ENCODE measurements at places on chromosomes 7 and 10.
A peak's percentile ranks its signal among the peaks of the same experiment; 100 is the strongest.

DNA sequence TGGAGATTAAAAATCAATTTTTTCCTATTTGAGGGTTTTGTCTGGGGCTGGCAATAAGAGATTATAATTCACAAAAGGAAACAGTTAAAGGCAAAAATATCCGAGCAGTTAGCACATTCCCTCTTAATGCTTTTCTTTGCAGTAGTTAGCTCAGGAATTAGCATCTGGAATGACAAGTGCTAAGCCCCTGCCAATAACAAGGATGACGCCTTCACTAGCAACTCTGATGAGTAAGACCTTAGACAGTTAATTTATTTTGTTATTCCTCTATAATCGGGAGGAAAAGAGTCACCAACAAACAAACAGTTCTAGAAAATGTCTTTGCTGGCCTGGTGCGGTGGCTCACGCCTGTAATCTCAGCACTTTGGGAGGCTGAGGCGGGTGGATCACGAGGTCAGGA, 151.3 kb downstream of the TRIL start:
- DNase-seq: no peak

GRCh38 chr7:92681633-92682032, 91.4 kb upstream of the FAM133B start:
- DNase-seq: no peak

- no peak for DNase-seq
Observed at GRCh38 chr10:114057855-114058254, 14.2 kb downstream of the ADRB1 start.

- no peak for DNase-seq
Observed at GRCh38 chr10:44437840-44438511, 53.1 kb upstream of the CXCL12 start.

DNA sequence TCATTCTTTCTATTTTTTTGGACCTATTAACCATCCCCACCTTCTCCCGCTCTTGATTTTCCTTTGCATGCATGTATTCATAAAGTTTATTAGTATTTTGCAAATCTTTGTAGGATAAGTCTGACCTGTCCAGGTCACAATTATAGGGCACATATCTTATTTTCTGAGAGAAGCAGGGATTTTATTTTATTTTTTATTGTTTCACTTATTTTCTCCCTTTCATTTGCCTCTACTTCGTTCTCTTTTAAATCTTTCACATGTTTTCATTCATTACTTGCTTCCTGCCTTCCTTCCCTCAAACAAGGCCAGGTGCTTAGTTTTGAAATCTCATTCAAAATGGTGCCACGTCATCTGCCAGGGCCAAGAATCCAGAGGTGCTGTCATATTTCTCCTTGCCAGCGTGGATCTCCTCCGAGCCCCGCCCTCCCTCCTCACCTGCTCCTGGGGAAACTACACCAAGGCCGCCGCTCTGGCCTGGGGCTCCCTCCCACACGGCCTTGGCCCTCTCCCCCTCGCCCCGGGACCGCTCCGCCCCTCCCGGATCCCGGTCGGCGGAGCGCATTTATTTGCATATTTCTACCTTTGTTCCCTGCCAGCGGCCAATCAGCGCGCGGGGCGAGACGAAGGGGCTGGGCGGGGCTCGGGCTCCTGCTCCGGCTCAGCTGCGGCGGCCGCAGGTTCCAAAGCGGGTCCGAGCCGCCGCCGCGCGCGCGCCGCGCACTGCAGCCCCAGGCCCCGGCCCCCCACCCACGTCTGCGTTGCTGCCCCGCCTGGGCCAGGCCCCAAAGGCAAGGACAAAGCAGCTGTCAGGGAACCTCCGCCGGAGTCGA, at the start of gene TSPAN13:
TSPAN13 (plus strand) TSS at position 654 of the 830 bp plus-strand sequence. CDS start 213 bp downstream, outside the sequence.
- DNase-seq: peak; percentile 20

DNA sequence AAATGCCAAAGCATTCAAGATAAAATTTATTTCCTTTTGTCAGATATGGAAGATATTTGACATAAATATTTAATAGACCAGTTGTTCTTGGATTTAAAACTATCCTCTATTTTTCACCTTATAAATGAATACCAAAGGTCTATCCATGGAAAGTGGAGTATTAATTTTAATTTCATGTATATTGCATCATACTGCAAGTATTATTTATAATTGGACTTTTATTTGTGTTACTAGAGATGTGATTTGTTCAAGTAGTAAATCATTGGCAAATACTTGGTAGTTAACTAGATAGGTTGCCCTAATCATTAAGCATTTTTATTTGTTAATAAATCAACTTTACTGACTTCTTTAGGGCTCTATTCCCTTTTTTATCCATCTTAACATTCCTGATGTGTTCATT, 98.1 kb downstream of the CDC14C start:
- no peak for DNase-seq

- no peak for DNase-seq
Observed at GRCh38 chr10:77252380-77253146, 385.0 kb downstream of the KCNMA1 start.

- DNase-seq: no peak
Observed at GRCh38 chr7:2379821-2380450, 23.5 kb upstream of the CHST12 start.

- DNase-seq: no peak
Observed at GRCh38 chr10:28612877-28613276, 64.4 kb upstream of the BAMBI start.

DNA sequence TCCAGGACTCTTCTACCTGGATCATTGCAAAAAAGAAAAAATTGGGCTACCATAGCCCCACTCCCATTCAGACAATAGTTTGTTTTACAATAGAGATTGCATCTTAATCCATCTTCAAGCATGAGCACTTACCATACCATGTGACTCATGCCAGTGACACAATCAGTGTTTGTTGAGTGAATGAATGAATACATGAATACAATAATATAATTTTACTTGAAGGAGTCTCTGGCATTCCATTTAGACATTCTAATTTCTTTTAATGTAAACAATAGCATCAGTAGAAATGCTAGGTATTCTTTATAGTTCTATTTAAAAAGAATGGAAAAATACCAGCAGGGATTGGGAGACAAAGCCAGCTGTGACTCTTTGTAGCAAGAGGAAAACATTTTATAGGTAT, 141.6 kb upstream of the AKR1E2 start:
- DNase-seq: no peak

- no peak for DNase-seq
Observed at GRCh38 chr10:92387289-92387940, 96.4 kb downstream of the MARCHF5 start.

DNA sequence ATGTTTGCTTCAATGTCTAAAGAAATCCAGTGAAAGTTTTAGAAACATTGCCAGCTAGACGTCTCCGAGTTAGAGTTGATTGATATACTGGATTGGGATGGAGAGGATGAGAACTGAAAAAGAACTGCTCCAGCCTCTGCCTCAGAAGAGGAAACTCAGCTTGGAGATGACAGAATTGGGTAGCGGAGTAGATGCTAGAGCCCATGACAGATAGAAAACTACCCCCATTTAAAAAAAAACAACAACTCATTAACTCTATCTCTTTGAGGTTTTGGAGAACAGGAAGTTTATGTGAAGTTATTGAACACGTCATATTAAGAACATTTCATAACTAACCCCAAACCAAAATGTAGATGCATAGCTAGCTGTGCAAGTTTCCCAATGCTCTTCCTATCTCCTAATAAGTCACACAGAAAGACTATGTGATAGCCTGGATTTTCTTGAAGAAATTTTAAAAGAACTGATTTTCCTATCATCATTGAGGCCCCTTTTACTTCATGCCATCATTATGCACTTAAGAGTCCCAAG, 28.3 kb upstream of the AFAP1L2 start:
- no peak for DNase-seq

DNA sequence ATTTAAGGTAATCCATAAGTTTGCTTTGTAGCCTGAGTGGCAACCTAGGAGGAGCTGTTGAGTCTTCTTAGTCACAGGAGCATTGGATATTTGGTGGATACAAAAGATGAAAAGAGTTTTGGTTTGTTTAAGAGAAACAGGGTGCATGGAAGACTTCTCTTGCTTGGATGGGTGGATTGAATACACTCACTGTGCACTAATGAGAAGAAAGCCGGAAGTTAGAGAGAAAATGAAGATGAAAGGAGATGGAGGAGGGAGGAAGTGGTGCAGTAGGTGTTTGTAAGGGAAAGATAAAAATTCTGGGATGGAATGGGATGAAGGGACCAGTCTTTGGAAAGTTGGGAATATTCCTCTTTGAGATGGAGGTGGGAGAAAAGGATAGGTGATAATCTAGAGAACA, 7.7 kb downstream of the MDFIC start:
- no peak for DNase-seq

DNA sequence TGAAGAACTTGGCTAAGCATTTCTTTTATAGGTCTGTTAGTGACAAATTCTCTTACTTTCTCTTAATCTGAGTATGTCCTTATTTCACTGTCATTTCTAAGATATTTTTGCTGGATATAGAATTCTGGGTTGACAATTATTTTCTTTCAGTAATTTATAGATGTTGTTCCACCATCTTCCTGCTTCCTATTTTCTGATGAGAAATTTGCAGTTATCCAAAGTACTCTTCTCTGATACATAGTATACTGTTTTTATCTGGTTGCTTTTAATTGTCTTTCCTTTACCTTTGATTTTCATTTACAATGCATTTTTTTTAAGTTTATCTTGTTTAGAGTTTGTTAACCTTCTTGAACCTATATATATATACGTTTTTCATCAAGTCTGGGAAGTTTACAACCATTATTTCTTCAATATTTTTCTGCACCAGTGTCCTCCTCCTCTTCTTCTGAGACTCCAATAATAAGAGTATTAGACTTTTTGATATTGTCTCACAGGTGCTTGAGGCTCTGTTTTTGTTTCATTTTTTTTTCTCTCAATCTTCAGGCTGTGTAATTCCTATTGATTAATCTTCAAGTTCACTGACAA, 101.6 kb upstream of the INSIG1 start:
- DNase-seq: no peak

- DNase-seq: no peak
Observed at GRCh38 chr10:44947371-44948152, 12.0 kb upstream of the RASSF4 start.

DNA sequence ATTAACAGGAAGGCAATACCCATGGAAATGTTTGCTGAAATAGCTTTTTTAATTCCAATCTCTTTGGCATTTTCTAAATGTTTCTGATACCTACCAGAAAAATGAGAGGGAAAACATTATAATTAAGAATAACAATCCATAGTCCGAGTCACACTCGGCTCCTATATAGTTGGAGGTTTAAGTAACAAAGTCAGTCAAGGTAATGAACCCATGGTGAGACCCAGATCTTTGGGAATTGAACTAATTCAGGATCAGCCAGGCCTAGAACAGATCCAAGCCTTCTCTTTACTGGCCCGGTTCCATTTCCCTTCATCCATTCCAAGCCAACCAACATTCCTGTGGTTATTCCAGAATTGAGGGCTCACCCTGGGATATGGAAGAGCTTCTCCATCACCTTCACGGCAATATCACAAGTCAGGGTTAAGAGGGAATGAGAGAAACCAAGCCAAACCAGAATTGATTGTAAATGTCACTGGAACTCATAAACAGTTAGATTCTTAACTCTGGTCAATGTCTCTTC, 28.3 kb downstream of the ABCB4 start:
- no peak for DNase-seq

DNA sequence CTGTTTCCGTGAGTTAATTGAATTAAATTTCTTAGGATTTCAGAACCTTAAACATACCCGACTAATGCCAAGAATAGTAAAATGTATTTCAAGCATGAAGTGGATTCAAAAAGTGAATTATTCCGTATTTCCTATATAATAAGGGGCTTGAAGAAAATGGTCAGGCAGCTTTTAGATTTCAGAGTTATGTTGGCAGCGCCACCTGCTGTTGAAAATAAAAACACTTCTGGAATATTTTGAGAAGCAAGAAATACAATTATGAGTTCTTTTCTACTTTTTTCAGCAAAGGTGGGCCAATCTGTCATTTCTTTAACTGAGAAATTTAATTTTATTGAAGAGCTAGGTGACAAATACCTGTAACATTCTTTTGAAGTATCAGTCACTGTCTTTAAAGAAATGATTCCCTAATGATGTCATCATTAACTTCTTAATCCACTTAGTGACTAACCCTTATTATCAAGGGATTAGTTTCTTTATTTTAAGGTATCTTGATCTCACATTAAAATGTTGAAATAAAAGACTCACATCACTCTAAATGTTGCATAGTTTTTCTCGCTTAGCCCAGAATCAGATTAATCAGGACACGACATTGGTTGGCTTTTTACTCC, 36.6 kb upstream of the AGR3 start:
- no peak for DNase-seq

GRCh38 chr10:22049635-22050034, 46.1 kb upstream of the DNAJC1 start:
- no peak for DNase-seq

DNA sequence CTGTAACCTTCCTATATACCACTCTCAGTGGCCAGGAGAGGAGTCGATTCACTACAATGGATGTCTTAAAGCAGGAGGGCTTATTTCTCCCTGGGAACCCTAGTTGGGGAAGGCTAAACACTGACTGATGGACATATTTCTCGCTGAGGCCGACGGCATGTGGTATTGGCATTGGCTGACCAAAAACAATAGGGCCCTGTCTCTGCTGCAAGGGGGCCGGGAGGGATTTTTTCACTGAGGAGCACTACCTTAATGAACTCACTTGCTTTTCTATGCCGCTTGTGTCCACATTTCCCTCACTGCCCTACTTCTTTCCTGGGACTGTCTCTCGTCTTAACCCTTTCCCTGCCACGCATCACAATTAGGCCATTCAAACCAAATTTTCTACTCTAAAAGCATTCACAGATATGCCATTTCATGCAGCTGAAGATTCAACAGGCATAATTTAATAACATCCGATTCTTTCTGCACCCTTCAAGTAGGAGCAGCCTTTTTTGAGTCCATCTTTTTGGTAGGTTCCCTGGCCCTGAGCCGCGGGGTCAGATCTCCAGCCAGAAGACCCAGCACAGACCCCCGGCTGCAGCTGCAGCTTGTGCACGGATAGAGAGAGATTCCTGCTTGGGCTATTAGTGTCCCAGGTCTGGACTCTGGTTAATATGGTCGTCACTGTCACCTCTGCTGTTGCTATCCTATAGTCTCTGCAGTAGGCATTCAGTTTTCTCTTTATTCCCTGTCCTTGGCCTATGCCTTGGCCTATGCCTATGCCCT, 118.7 kb downstream of the HIPK2 start:
- DNase-seq: no peak

DNA sequence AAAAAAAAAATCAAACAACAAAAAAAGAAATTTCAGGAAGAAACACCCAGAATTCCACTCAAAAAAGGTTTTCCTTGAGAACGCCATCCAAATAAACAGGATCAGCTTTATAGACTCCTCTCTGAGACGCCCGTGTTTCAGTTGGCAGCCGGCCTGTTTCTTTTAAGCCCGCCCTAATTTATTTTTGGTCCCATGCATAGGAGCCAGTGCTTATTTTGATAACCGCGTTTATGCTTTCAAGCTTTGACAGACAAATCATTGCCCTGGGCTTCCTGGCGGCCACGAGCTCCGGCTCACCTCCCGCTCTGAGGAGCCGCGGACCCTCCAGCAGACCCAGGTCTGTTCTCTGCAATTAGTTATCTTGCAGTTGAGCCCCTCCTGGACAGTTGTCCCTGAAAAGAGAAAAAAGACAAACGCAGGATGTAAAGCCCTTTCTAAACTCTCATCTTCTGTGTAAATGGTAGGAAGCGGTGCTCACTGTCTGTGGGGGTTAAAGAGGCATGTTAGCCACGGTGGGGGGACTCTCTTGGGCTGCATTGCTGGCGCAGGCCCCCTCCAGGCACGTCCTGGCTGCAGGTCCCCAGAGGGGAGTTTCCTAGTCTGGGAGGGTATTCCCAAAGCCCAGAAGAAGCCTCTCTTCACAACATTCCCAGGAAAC, 22.2 kb upstream of the UNCX start:
- no peak for DNase-seq
